Right atrium auricular region (tissue), 2 donors: ENCODE measurements at places on chromosomes 3 and 15. TPM values are rescaled to one million over a fixed set of nuclear protein-coding genes. Genes with fewer than 3 reads are reported as not detected.

DNA sequence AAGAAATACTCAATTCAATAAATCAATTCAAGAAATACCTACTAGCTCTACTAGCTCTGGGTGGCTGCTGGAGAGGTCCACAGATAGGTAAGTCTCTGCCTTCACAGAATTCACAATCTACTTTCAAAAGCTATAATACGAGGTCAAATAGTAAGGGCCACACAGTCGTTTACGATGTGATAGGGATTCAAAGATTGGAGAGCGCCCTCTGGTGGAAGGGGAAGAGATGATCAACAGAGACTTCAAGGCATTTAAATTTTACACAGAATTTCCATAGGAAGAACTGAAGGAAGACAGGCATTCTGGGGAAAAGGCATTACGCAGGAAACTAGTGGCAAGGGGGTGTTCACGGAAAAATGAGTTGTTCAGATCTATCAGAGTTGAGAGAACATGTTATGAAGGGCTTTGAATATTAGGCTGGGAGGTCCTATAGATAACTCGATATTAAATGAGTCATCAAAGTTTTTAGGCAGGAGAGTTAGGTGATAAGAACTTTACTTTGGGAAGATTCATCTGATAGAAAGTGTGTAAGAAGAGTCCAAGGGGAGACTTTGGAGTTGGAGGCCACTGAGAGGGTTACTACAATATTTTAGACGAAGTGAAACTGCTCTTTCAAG lies 128.8 kb downstream of the FRMD5 start:
- no peaks in the 10 kb centered on the region for H3K36me3 ChIP-seq
- no peaks in the 10 kb centered on the region for H3K4me1 ChIP-seq
- H3K27me3 ChIP-seq: no peaks in the 10 kb centered on the region

GRCh38 chr3:99532246-99532645 lies 106.1 kb upstream of the COL8A1 start:
- H3K4me1 ChIP-seq: peaks cover 7% of the 10 kb centered on the region
- H3K4me3 ChIP-seq: no peak overlapping the region
- no peaks in the 10 kb centered on the region for H3K27me3 ChIP-seq
- H3K36me3 ChIP-seq: no peaks in the 10 kb centered on the region
- DNase-seq: no peak
- no peak overlapping the region for H3K27ac ChIP-seq

GUCA1C gene
- total RNA-seq: not detected

FETUB gene
- total RNA-seq: not detected
